LoVo (cell line): ENCODE measurements at places on chromosomes 7 and 10.

- no peak for DNase-seq
These were observed 308.4 kb downstream of the HDAC9 start for GRCh38 chr7:18803923-18804322.

GRCh38 chr10:12431151-12432101, 82.1 kb downstream of the CAMK1D start:
- DNase-seq = no peak

DNA sequence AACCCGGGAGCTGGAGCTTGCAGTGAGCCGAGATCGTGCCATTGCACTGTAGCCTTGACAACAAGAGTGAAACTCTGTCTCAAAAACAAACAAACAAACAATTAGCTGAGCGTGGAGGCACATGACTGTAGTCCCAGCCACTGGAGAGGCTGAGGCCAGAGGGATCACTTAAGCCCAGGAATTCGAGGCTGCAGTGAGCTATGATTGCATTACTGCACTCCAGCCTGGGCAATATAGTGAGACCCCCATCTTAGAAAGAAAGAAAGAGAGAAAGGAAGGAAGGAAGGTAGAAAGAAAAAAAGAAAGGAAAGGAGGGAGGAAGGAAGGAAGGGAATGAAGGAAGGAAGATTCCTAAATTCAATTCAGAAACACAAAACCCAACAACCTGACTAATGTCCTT, 141.3 kb upstream of the TNRC18 start:
- no peak for DNase-seq

- no peak for DNase-seq
These were observed 3.9 kb downstream of the FAM131B start for GRCh38 chr7:143358626-143359025.

GRCh38 chr7:121505021-121505420, 108.9 kb upstream of the FAM3C start:
- DNase-seq = peak; percentile 46

DNA sequence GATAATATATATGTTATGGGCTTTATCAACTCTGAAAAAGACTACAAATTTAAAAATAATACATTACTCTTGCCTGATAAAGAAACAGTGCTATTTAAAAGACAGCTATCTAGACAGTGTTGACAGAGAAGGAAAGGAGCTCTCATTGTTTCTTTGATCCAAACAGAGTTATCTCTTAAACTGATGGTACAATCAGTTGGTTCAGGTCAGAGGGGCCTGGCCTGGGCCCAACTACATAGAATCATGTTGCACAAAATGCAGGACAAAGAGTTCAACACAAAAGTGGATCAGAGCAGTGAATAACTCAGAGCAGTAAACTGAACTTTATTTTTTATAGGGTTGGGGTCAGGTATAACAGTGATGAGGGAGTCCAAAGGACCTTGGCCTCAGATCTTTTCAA, 33.8 kb upstream of the SEMA3D start:
- DNase-seq = no peak
